Cardiac atrium fibroblast (primary cell): ENCODE measurements at places on chromosomes 1 and 21. TPM values are rescaled to one million over a fixed set of nuclear protein-coding genes. Genes with fewer than 3 reads are reported as not detected.

Gene CNST
- total RNA-seq: 9.9 and 11.0 TPM in 2 replicates

Gene A3GALT2
- not detected in 2 replicates for total RNA-seq

Gene PRAMEF25
- not detected in 2 replicates for total RNA-seq

Gene AADACL4
- total RNA-seq: not detected in 2 replicates

Gene OR6K6
- total RNA-seq: not detected in 2 replicates

Gene CYP4Z1
- not detected in 2 replicates for total RNA-seq

Gene LCE1D
- not detected in 2 replicates for total RNA-seq

Gene UBASH3A
- total RNA-seq: not detected in 2 replicates

Gene ADGRL4
- 18.4 and 27.2 TPM in 2 replicates for total RNA-seq

Gene C1orf198
- total RNA-seq: 92.8 and 146 TPM in 2 replicates

Gene EVA1B
- 209 and 221 TPM in 2 replicates for total RNA-seq

Gene OR2G3
- not detected in 2 replicates for total RNA-seq

Gene CYP4B1
- not detected in 2 replicates for total RNA-seq

Gene LCE3D
- total RNA-seq: not detected in 2 replicates

Gene ADCY10
- under 0.01 TPM in 1 of 2 replicates, not detected in the other for total RNA-seq

Gene FMO5
- 0.49 and 0.72 TPM in 2 replicates for total RNA-seq

Gene RHCE
- total RNA-seq: 0.32 and 1.1 TPM in 2 replicates

Gene KRTAP20-1
- total RNA-seq: not detected in 2 replicates

Gene OLFML2B
- total RNA-seq: 2.1 and 4.9 TPM in 2 replicates

Gene CATSPERE
- total RNA-seq: 0.36 and 0.49 TPM in 2 replicates

Gene LPAR3
- 1.3 TPM in 1 of 2 replicates, not detected in the other for total RNA-seq

Gene RGS8
- total RNA-seq: not detected in 2 replicates

Gene LEMD1
- total RNA-seq: not detected in 2 replicates

Gene CR1L
- not detected in 2 replicates for total RNA-seq

Gene AK5
- 17.8 and 38.5 TPM in 2 replicates for total RNA-seq

Gene PTPRF
- 48.9 and 58.5 TPM in 2 replicates for total RNA-seq

Gene UBXN10
- not detected in 2 replicates for total RNA-seq

Gene SGIP1
- 0.81 and 3.2 TPM in 2 replicates for total RNA-seq

Gene GNAT2
- 9.0 TPM in 1 of 2 replicates, not detected in the other for total RNA-seq

Gene KLF17
- under 0.01 and 0.16 TPM in 2 replicates for total RNA-seq
